Stimulated activated CD4-positive, alpha-beta T cell treated with anti-CD3 and anti-CD28 coated beads, TNF-alpha, amount 100 ng/mL, for 1 hour (primary cell): ENCODE measurements at places on chromosomes 7 and 10.

GRCh38 chr7:49127359-49127913, 203.1 kb downstream of the CDC14C start:
- DNase-seq, result no peak

GRCh38 chr7:136389933-136390332, 412.8 kb upstream of the MTPN start:
- no peak for DNase-seq

GRCh38 chr10:112775892-112776674, 174.0 kb upstream of the TCF7L2 start:
- DNase-seq, result no peak

GRCh38 chr10:36450380-36450779, 675.0 kb upstream of the ANKRD30A start:
- no peak for DNase-seq

DNA sequence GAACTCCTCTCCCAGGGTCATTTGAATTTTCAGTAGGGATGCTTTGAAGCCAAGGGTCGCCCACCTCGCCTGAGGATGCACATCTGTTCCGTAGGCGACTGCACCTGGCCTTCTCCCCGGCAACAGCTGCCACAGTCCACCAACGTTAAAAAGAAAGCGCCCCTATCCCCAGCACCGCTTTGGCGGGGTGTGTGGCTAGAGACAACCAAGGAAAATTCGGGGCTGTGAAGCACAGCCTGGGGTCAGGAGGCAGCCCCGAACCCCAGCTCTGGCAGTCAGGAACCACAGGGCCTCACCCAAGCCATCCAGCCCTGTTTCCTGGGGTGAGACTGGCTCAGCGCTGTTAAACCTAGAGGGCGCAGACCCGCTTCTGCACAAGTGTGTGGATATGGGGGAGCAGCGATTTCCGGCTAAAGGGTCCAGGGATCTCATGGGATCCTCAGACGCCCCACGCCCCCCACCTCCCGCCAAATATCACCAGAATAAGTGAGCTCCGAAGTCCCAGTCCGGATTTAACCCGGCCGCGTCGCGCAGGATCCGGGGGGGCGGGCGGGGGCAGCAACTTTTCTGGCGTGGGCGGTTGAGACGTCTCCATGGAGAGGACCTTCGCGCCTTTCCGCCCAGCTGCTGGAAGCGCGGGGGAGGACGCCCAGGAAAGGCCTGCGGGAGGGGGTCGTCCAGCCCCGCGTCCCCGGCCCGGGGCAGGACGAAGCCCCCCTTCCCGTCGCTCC, 822 bp downstream of the ZC3HAV1L start:
- no peak for DNase-seq

DNA sequence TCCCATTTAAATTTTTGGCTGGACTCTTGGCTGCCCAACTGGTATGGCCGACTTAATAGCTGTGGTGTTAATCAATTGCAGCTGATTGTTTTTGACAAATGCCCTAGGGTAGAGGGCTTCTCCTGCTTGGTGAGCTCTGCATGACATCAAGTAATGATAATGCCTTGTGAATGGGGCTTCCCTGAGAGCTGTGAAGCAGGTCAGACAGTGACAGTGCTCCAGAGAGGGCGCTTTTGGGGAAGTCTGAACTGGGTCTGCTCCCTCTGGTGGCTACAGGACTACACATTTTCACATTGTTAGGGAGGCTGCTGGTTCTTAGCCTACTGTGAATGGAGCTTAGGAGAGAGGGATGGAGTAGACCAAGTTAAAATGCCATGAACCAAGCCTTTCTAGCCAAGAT, 98.8 kb downstream of the SDK1 start:
- DNase-seq, result no peak

DNA sequence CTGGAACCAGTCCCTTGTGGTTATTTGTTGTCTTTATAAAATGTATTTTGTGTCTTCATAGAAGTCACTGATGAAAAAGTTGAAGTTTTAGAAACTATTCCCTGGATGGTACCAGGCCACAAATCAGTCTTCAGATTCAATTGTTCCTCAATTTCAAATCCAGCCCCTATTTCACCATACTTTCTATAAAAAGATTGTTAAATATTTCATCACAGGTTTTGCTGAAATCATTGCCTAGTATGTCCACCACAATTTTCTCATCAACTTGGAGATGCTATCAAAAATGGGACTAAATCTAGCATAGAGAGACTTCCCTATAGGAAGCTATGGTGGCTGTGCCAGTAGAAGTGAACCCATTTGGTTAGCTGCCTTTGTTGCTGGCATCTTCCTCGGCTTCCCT, 118.5 kb downstream of the RAB18 start:
- no peak for DNase-seq

DNA sequence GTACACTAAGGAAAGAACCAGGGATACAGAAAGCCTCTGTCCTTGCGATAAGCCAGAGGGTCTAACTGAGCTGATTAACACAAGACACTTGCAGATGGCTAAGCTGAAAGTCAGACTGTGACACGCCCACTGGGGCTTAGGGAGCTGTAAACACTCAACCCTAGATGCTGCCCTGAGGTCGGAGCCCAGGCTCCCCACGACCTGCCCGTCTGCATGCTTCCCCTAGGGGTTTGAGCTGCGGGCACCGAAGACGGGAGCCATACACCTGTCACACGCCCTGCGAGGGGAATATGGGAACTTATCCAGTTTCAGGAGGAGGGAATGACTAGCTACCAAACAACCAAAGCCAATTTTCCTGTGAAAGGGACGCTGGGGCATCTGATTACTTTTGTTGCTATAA, 96.0 kb downstream of the HTR5A start:
- DNase-seq, result no peak

- DNase-seq, result no peak
Measured at GRCh38 chr7:145986248-145986874, 130.2 kb upstream of the CNTNAP2 start.

- DNase-seq, result no peak
Measured at GRCh38 chr7:14420768-14421167, 431.3 kb upstream of the ETV1 start.

DNA sequence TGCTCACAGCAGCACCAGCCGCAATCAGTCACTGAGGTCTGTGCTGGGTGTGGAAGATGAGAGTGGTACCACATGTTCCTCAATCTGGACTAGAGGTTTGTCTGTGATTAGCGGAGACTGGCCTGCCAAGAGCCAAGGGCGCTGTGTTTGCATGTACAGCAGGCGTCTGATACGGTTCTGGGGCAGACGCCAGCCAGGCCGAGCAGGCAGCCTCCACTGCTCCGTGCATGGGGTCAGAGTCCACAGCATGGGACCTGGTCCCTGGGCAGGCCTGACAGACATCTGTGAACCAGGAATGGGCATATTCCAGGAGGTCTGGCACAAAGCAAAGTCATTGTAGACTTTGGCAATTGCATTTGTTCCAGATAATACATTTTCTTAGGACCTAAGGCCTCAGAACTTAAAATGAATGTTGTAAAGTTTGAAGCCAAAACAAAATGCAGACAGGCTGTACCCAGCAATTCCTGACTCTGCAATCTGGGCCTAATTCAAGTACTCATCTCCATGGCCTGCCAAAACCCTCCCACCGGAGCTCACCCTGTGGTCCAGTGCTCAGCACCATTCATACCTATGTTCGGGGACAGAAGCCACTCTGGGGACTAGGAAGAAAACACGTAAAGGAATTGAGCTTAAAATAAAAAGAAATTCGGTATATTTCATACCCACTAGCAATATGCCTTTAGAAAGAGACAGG, 50.0 kb upstream of the FAM20C start:
- DNase-seq, result no peak

DNA sequence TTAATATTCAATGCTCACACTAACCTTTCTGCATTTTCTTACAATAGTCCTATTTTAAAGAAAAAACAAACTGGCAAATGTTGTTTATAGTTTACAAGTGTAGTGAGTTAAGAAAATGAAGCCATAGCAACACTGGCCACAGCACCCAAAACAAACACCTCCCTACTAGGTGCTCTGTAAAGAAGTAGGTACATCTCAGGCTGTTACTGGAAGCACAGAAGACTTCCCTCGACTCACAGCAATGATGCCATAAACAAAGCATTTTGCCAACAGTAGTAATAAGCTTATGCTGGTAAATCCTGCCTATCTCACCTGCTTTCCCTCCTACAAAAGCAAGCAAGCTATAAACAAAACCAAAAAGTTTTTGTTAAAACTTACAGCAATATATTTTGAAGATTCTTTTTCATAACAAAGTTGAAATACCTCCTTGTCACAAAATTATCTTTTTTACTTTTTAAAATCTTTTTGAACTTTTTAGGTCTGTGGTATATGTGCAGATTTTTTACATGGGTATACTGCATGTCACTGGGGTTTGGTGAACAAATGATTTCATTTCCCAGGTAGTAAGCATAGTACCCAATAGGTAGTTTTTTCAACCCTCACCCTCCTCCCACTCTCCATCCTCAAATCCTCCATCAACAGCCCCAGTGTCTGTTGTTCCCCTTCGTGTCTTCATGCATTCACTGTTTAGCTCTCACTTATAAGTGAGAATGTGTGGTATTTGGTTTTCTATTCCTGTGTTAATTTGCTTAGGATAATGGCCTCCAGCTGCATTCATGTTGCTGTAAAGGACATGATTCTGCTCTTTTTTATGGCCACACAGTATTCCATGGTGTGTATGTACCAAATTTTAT, 28.4 kb downstream of the COA1 start:
- no peak for DNase-seq

DNA sequence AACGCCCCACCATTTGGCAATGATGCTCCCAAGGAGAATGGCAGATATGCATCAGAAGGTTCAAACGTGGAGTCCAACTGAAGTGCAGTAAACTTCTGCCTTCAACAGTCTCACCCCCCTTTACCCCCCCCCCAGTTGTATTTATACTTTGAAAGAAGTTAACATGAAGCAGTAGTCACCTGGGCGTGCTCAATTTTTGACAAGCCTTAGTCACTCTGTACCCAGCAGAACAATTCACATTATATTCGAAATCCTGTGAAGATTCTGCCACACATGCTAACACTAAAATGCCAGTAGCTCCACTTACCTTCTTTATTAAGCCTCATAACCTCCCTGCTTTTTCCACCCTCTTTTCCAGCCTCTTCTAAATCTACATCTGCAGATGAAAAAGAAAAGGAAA, 894 bp downstream of the ATXN7L1 start:
- DNase-seq, result no peak

DNA sequence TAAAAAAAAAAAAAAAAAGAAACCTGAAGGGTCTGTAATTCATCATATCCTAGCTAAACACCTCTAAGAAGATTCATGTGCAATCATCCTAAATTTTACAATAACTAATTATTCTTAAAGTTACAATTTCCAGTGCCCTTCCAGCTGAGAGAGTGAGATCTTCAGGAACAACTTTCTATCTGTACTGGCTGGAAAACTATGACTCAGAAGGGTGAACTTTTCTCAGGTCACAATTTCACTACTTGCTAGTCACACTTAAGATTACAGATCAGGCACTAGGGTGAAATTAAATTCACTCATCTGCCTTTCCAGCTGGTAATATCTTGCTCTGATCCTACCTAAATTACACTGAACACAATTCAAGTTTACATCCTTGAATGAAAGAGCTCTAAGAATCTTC, 158.8 kb downstream of the ANK3 start:
- DNase-seq, result no peak

GRCh38 chr7:133676805-133677370, 424.0 kb downstream of the EXOC4 start:
- no peak for DNase-seq

DNA sequence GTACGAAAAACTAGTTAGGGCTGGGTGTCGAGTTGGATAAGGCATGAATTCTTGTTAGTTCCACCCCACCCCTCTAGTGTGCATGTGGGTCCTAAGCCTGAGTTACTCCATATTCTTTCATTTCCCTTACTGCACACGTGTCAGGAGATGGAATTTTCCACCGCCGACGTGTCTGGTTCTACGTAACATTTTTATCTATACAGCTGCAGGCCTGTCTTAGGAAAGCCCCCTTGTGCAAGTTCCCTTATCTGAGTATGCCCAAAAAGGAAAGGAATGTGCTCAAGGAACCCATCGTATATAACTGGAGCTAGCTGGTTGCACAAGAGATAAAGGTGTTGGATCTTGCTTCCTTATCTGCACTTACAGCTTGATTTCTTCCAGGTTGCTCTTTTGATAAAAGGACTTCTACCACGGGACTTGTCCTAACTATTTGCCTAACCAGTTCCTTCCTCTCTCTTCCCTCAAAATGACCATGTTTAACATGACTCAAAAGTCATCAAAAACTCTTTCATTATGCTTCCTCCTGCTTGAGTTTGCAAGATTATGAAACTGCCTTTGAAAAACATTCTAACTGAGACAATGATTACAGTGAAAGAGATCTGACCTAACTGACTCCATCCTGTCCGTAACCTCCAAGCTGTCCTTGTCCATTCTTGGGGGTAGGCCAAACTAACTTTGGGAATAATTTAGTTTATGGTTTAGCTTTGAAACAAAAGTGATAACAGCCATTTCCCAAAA, 181.4 kb downstream of the AKR1D1 start:
- no peak for DNase-seq

GRCh38 chr10:227014-227413, 91.8 kb downstream of the ZMYND11 start:
- DNase-seq, result no peak

GRCh38 chr10:103709341-103709920, 145.9 kb downstream of the SH3PXD2A start:
- no peak for DNase-seq

GRCh38 chr7:145151676-145152075, 315.8 kb upstream of the TPK1 start:
- DNase-seq, result no peak

DNA sequence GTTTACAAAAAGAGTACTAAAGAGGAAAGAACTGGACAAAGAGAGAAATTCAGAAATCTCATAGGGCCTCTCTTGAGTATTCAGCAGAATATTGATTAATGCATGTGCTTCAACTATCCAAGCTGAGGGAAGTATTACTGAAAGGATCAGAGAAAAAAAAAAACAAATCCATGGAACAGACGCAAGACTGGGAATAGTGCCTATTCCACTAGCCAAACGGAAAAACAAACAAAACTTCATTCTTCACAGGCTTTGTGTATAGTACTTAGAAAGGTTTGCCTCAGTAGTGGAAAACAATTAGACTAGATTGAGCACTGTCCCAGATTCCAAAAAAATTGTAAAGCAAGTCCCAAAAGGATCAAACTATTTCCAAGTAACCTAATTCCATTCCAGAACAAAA, 106.2 kb downstream of the TFEC start:
- no peak for DNase-seq

DNA sequence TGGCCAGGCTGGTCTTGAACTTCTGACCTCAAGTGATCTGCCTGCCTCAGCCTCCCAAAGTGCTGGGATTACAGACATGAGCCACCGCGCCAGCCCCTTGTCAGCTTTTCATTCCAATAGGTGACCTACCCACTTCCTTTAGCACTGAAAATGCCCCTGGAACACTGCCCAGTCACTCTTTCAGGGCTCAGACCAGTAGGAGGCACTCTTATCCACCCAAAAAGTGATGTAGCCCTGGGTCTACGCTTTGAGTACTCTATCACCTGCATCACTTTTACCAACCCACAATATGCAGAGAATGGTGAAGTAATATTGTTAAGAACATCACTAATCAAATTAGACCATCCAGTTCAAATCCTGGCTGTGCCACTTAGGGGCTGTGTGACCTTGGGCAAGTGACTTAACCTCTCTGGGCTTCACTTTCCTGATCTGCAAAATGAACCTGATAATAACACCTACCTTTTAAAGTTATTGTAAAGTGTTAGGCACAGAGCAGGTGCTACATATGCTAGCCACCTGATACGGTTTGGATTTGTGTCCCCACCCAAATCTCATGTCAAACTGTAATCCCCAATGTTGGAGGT, 5.2 kb downstream of the CALN1 start:
- no peak for DNase-seq
